Stimulated activated CD8-positive, alpha-beta memory T cell treated with anti-CD3 and anti-CD28 coated beads, Interleukin-2, amount 100 ng/mL, for 48 hours (primary cell): ENCODE measurements at places on chromosomes 1 and 21.

GRCh38 chr1:27374362-27375086 is at the start of gene FCN3:
TSS of gene FCN3 (minus strand) at chr1:27374824. CDS start at chr1:27374818, 6 bp downstream.
- DNase-seq, result no peak

GRCh38 chr1:206070627-206071304 is 17.8 kb downstream of the RHEX start:
- no peak for DNase-seq

DNA sequence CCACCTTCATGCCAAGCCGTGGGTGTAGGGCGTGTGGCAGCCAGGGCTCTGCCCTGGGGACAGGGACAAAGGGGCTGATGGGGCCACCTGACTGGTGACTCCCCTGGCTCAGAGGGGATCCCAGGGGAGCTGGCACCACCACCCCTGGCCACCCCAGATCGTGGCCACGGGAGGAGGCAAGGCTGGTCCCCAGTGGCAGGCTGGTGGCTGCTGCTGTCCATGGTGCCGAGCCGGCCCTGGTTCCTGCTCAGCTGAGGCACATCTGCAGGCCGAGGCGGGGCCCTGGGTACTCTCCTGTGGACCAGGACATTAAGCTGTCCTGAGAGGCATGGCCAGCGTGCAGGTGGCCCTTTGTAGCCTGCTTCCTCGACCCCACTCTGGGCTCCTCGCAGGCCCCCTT is 6.5 kb downstream of the PLCH2 start:
- no peak for DNase-seq

- no peak for DNase-seq
These were observed 261.3 kb downstream of the TNR start for GRCh38 chr1:175482071-175482451.

DNA sequence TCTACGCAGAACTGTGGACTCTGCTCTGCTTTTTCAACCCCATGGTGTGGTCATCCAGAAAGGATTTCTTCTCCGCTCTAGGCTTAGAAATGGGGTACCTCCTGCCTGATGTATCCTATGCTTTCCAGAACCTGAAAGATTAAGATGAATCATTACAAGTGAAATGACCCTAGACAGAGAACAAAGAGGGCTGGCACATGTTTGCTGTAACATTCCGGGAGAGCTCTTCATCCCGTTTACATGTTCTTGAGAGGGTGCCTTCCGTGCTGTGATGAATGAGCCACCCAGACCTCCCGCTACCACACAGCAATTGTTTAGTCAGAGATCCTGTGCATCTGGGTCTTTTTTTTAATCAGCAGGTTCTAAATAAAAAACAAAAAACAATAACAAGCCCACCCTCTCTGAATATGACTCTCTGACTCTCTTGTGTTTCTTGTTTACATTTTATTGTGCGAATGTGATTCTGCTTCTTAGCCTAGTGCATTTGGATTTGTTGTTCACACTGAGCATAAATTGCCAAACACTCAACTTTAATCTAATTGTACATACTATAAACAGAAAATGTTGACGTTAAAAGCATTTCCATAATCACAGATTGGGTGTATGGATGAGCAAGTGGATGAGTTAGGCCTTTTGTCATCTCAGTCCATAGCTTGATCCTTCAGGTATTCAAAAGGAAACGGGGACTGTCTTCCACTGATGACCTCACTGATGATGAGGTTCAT is 87.1 kb downstream of the GPR88 start:
- no peak for DNase-seq

GRCh38 chr1:44785501-44786137 is 2.4 kb downstream of the BEST4 start:
- DNase-seq, result no peak

GRCh38 chr1:32754317-32755097 is 51.9 kb upstream of the SYNC start:
- DNase-seq, result no peak

DNA sequence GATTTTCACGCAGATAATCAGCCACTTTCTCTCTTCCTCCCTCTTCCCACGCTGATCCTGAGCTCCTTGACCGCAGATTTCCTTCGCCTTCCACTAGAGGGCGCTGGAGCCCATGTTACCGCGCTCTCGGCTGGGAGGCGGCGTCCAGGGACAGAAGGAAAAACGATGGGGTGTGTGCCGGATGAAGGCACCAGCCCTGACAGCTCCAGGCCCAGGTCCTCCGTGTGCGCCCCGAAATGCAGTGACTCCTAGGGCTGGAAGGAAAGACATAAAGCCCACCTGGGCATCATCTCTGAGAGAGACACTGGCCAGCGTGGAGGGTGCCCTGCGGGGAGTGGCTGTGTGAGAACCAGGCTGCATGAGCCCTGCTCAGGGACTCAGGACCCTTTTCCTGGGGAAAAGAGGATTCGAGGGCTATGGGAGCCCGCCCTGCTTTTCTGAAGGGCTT is 44.9 kb upstream of the CYP2J2 start:
- peak; percentile 23 for DNase-seq

GRCh38 chr1:3320246-3321152 is 134.0 kb upstream of the ARHGEF16 start:
- DNase-seq, result no peak

GRCh38 chr1:209667708-209668107 is 7.5 kb upstream of the G0S2 start:
- no peak for DNase-seq

- DNase-seq, result no peak
These were observed 73.3 kb downstream of the CNIH3 start for GRCh38 chr1:224689374-224689773.

- no peak for DNase-seq
These were observed 30.2 kb upstream of the IGSF3 start for GRCh38 chr1:116697548-116698243.

- no peak for DNase-seq
These were observed 22.1 kb upstream of the SLC44A3 start for GRCh38 chr1:94798054-94798453.

DNA sequence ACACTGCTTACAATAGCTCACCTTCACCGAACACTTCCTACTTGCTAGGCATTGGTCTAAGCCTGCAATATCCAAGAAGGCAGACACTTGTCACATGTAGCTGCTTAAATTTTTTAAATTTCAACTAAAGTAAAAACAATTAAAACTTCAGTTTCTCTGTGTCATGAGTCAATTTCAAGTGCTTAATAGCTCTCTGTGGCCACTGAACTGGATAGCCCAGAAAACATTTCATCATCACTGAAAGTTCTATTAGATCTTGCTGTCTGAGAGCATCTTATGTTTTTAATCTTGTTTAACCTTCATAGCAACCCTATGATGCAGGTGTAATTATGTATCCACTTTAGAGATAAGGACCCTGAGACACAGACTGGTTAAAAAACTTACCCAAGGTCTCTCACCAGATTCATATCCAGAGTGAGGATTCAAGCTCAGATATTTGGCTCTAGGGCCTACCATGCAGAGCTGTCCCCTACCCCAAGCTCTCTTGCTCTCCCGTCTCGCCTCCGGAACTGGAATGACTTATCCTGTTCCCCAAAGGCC is 2.6 kb upstream of the FCRL6 start:
- no peak for DNase-seq

GRCh38 chr1:160539990-160540858 is 17.2 kb upstream of the SLAMF6 start:
- DNase-seq, result peak; percentile 33

- DNase-seq, result no peak
These were observed 143.6 kb downstream of the VAV3 start for GRCh38 chr1:107821340-107821739.
